OCI-M1 (cell line): ENCODE measurements at places on chromosomes 6 and 20.

- DNase-seq = no peak
These were observed 174.7 kb downstream of the BACH2 start for GRCh38 chr6:90121982-90122381.

GRCh38 chr6:34011264-34011663, 134.6 kb downstream of the GRM4 start:
- no peak for DNase-seq

- DNase-seq = peak; percentile 46
These were observed 170.7 kb upstream of the SCGN start for GRCh38 chr6:25481267-25481666.

GRCh38 chr6:158329531-158329930, 17.3 kb downstream of the TULP4 start:
- no peak for DNase-seq

DNA sequence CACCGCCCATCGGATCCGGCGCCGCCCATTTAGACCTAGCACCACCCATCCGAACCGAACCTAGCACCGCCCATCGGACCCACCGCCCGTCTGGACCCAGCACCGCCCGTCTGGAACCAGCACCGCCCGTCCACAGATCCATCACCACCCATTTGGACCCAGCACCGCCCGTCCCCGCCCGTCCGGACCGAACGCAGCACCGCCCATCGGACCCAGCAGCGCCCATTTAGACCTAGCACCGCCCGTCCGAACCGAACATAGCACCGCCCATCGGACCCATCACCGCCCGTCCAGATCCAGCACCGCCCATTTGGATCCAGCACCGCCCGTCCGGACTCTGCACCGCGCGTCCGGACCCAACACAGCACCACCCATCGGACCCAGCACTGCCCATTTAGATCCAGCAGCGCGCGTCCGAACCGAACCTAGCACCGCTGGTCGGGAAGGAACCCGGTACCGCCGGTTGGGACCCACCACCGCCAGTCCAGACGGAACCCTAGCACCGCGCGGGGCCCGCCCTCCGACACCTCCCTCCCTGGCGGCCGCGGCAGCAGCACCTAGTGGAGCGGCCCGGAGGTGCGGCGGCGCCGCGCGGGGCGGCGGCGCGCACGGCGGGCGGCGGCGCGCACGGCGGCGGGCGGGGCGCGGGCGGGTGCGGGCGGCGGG, 348 bp upstream of the AFDN start:
- DNase-seq = no peak

DNA sequence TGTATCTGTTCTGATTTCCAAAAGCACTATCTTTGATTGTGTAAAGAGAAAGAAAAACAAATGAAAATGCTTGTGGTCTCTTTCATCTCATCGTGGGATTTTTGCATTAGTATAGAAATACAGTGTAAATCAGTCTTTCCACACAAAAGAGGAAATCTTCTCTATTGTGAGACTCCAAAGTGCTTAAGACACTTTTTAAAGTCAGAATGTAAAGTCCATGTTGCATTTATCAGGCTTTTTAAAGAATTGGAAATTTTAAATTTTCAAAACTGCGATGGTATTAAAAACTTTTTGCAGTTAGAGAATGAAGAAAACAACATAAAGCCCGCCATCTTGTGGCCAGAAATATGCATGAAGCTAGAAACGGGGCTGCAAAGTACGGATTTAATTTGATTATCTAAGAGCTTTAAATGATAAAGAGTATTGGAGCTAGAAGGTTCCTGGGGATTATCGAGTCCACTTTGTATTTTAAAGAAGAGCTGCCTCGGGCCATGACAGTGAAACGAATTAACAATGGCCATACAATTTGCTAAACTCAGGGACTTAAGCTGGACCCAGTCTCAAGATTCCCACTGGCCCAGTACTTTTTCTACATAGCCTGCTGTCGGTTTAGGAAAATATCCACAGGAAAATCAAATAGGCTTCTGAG, 339.6 kb downstream of the ARHGAP18 start:
- DNase-seq = peak; percentile 71

GRCh38 chr6:6925391-6926164, 182.2 kb upstream of the RREB1 start:
- no peak for DNase-seq

DNA sequence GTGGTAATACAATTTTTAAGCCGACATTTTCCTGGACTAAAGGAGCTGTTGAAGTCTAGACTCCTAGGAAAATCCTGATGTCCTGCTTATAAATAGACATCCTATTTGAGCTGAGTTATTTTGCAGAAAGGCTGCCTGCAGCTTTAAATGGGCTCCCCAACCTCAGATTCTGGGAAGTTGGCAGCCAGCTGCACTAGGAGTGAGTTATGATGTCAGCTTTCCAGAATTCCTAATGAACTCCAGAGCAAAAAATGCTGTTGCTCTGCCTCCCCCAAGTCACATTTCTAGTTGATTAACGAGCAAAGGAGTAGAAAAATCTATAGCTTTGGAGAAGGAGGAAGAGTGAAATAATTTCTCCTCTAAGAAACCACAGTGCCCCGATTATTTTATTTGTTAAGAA, 346.3 kb upstream of the SULF2 start:
- DNase-seq = no peak

GRCh38 chr20:32894026-32894483, 35.3 kb downstream of the EFCAB8 start:
- peak; percentile 24 for DNase-seq

- DNase-seq = peak; percentile 47
These were observed 622.3 kb upstream of the ARID1B start for GRCh38 chr6:156154896-156155295.

GRCh38 chr20:63527184-63527583, 6.6 kb downstream of the PPDPF start:
- DNase-seq = no peak

DNA sequence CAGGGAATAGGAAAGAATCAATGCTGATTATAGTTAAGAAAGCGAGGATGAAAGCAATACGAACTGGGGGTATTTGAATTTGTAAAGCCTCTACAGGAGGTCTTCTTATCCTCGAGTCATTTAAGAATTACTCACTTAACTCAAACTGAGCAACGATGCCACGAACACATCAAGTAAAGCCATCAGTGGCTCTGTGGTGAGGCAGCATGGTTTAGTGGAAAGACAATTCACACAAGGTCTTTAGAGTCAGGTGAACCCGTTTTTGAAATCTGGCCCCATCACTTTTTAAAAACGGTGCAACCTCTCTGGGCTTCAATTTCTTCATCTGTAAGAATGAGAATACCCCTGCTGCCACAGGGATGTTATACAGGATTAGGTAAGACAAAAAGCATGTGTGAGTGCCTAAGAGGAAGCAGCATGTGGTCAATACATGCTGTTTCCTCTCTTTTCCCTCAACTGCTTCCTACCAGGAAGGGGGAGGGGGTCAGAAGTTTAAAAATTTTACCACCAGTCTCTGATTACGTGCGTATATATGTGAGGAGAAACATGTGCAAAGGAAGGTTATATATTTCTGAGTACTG, 162.0 kb downstream of the BTBD9 start:
- DNase-seq = no peak

DNA sequence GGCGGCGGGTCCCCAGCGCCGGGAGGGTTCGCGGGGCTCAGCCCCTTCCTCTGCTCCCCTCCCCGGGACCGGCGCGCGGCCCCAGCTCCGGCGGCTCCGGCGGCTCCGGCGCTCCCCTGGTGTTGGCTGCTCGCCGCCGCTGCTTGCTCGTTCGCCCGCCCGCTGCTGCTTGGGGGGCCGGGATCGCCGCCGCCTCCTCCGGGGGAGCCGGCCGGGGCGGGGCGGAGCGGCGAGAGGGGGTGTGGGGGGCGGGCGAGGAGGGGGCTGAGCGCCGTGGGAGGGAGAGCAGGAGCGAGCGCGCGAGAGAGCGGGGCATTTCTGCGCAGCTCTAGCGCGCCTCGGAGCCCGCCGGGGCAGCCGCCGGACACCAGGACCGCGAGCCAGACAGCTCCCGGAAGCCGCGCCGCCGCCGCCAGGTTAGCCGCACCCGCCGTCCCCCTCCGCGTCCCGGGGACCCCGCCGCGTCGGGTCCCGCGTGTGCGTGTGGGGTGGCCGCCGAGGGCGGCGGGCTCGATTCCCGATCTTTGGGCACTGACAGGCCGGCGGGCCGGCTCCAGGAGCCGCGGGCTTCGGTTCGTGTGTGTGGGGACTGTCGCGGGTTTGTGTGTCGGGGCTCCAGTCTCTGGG, 62.0 kb upstream of the EPB41L1 start:
- DNase-seq = no peak

DNA sequence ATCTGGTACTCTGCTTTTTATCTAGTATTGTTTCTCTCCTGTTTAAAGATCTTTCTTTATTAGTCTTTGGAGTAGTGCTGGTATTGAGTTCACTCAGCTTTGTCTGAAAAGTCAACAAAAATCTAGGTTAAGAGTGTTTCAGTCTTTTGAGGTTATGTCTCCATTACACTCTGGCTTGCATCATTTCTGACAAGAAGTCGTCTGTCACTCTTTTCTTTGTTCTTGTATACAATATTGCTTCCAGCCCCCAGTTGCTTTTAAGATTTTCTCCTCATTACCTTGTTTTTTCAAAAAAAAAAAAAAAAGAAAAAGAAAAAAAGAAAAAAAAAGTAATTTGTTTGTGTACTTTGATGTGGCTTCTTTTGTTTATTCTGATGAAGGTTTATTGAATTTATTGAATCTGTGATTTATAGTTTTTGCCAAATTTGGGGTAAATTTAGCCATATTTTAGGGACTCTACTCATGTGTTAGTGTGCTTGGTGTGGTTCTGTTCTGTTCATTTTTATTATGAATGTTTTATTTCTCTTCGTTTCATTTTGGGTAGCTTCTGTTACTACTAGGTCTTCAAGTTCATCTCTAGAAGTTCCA, 408.9 kb downstream of the CDKAL1 start:
- DNase-seq = peak; percentile 16

DNA sequence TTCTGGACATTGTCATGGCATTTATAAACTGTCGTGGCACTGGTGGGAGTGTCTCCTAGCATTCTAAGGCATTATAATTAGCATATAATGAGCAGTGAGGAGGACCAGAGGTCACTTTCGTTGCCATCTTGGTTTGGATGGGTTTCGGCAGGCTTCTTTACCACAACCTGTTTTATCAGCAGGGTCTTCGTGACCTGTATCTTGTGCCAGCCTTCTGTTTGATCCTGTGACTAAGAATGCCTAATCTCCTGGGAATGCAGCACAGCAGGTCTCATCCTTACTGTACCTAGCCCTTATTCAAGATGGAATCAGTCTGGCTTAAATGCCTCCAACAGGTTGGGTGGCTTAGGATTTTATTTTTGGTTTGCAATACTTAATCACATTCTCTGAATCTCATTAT, 142.7 kb upstream of the GGTLC1 start:
- no peak for DNase-seq

GRCh38 chr6:14734416-14735340, 511.2 kb upstream of the JARID2 start:
- peak; percentile 98 for DNase-seq

DNA sequence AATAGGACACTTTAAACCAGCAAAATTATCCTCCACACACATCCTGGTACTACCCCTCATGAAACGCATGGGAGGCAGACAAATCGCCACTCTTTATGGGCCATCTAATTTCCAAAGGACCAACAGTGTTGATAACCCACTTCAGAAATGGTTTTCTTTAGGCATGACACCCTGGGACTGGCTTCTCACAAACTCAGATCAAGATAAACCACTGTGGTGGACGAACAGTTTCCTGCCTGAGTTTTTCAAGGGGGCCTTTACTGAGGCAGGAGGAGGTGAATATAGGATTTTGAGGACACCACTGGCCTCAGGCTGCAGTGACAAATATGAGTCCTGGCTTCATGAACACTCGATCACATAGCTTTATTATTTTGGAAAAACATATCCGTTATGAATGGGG, 26.0 kb downstream of the TRAM2 start:
- no peak for DNase-seq

GRCh38 chr20:38840053-38840893, 34.8 kb downstream of the PPP1R16B start:
- DNase-seq = no peak

- DNase-seq = peak; percentile 81
These were observed 2.1 kb downstream of the KHDRBS2 start for GRCh38 chr6:62283796-62284411.
